ENCODE measurements at places on chromosomes 11 and 22.

DNA sequence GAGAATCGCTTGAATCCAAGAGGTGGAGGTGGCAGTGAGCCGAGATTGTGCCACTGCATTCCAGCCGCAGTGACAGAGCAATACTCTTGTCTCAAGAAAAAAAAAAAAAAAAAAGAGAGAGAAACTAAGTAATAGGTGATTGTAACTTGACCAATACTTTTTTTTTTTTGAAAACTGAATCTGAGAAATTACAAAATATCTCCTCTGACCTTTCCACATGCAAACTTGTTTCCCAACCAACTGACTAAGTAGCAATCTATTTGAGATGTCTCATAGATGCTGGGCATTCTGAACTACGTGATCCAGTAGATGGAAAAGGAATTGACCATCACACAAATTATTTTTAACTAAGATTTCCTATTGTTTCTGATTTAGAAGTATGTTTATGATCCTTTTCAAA is 407.3 kb upstream of the CHORDC1 start:
- DNase-seq = no peak

DNA sequence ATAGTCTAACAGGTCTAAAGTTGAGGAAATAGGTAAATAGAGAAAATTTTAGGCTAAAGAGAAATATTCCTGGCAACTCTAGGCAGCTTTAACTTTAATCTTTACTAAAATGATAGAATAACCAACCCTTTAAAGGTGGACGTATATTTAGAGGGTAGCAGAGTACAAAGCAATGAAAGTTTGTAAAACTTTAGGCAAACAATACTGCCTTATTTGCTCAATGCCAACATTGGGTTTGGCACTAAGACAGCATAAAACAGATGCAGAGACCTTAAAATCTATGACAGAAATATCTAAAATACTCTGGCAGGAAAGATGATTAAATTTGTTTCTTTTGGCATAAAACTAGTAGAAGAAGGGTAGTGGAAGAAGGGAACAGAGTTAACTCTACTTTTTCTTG is 70.7 kb downstream of the EMSY start:
- no peak for DNase-seq

DNA sequence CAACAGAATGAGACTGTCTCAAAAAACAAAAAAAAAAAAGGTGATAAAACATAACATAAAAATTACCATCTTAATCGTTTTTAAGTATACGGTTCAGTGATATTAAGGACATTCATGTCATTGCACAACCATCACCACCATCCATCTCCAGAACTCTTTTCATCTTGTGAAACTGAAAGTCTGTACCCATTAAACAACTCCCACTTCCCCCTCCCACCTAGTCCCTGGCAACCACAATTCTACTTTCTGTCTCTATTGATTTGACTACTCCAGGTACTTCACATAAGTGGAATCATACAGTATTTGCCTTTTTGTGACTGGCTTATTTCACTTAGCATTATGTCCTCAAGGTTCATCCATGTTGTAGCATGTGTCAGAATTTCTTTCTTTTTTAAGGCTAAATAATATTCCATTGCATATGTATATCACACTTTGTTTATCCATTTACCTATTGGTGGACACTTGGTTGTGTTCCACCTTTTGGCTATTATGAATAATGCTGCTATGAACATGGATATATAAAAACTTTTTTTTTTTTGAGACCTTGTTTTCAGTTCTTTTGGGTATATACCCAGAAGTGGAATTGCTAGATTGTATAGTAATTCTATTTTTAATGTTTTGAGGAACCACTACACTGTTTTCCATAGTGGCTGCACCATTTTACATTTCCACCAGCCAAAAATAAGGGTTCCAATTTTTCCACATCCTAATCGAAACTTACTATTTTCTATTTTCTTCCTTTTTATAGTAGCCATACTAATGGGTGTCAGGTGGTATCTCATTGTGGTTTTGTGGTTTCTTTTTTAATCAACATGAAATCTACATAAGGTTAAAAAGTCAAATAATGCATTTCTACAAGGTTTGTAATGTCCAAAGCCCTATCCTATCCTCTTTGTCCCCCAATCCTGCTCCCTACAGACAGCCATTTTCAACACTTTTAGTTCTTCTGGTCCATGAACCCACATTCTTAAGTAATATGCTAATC is 23.4 kb upstream of the PIK3C2A start:
- DNase-seq = no peak

DNA sequence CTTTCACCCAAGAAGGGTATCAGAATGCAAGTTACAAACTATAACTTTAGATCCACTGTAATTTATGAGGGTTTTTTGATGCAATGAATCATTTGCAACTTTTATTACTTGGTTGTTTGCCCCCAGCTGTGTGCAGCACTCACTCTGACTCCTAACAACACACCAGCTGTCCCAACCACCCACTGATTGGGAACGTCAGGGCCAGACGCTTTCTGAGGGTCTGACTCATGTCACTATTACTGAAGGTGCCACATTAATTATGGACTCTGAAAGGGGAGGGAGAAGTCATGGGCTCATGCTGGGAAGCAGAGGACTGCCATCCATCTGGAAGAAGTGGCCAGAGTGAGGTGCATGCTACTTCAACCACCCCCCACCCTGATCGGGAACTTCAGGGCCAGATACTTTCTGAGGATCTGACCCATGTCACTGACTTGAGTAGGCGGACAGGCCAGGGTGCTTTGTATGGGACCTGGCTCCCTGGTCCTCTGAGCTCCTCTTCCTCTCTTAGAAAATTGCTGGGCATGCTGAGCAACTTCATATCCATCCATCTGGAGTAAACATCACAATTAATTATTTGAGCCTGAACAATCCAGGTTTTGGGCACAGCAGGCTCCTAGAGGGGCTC is 44.9 kb upstream of the DRD2 start:
- DNase-seq = no peak

DNA sequence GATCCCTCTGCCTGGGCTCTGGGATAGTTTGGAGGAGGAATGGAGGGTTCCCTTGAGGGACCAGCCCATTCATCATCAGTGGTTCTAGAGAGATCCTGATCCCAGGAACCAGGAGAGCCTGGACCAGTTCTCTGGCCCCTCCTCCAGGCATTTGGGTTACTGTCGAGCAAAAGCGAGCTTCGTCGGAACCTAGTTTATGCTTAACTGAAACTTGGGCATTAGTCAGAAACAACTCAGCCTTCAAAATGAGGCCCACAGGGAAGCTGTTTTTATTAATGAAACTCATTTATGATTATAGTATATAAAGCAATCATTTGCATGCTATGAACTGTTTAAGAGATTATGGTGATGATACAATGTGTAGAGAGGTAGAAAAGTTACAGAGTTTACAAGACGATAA is 61.4 kb downstream of the LIF start:
- DNase-seq = no peak

All from ELF-1 (cell line).